Posterior vena cava (tissue), 2 donors: ENCODE measurements at places on chromosomes 7 and 10. TPM values are rescaled to one million over a fixed set of nuclear protein-coding genes. Genes with fewer than 3 reads are reported as not detected.

- no peak for DNase-seq
Observed at GRCh38 chr7:28847681-28848080, 110.4 kb downstream of the TRIL start.

DNA sequence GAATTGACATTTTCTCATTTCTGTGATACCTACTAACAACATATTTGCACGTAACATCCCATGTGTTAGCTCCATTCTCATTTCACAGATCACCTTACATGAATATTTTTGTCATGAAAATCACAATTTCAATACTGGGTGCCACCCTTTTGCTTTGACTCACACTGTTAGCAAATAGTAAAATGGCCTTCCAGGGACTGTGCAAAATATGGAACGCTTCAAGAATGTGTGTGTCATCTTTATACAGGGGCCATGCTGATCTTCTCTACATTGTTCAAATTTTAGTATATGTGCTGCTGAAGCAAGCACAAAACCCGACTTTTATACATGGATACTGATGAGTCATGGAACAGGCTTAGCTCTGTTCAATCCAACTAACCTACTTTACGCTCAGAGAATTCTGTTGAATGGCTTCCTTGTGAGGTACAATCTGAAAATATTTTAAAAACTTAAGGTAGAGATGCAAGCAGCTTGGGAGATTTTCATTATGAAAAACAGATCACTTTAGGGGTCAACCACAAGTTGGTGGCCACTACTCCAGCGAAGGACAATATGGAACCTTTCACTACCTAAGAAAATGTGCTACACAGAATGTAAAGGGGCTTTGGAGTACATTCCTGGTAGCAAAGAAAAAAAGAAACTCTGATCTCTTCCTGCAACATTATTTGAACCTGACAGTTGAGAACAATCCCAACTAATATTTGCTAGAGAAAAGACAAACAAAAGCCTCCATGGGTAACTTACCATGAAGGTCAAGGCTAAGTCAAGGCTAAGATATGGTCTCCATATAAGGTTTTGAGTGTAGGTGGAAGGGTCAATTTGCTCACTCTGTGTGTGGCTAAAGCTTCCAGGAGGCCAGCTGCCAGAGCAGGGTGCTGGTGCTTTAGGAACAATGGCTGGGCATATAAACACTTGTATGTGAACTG, 11.9 kb downstream of the ANKRD26 start:
- no peak for DNase-seq

DNA sequence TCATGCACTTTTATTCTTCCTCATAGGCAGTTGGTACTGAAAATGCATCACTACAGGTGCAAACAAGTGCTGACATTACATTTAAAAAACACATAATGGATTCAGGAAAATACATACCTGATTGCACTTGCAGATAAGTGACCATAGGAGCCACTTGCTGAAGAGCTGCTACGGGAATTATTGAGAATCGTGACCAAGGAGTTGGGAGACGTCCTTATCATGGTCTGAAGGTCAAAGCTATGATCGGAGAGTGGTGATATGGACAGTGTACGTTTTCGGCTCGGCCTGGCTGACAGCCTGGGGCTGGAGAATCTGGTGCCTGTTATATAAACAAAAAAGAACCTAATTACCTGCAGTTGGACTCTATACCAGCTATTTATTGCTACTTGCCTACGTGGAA, 197.1 kb downstream of the GLI3 start:
- no peak for DNase-seq

- DNase-seq = no peak
Observed at GRCh38 chr10:63236113-63236935, 103.2 kb downstream of the NRBF2 start.

DNA sequence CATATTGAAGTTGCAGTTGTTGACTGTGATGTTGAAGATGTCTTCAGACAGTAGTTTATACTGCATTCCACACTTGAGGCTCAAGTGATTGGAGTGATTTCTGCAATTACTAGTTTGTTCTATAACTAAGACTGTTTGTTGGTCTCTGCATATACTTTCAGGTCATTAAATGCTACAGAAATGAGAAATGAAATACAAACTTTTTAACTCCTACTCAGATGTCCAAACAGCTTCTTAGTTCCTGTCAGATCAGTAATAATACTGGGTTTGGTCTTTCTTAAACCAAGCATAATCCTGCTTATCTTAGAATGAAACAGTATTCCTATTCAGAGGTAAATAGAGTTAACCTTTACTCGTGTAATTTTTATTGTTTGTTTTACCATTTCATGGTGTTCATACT, 115.9 kb downstream of the CCNY start:
- no peak for DNase-seq

GRCh38 chr7:122886357-122887081, at the start of gene CADPS2:
Gene CADPS2 (minus strand): TSS chr7:122886460. CDS start chr7:122886337, 123 bp downstream.
- DNase-seq = peak; percentile 94

GRCh38 chr7:118054529-118054928, 129.4 kb upstream of the LSM8 start:
- no peak for DNase-seq

DNA sequence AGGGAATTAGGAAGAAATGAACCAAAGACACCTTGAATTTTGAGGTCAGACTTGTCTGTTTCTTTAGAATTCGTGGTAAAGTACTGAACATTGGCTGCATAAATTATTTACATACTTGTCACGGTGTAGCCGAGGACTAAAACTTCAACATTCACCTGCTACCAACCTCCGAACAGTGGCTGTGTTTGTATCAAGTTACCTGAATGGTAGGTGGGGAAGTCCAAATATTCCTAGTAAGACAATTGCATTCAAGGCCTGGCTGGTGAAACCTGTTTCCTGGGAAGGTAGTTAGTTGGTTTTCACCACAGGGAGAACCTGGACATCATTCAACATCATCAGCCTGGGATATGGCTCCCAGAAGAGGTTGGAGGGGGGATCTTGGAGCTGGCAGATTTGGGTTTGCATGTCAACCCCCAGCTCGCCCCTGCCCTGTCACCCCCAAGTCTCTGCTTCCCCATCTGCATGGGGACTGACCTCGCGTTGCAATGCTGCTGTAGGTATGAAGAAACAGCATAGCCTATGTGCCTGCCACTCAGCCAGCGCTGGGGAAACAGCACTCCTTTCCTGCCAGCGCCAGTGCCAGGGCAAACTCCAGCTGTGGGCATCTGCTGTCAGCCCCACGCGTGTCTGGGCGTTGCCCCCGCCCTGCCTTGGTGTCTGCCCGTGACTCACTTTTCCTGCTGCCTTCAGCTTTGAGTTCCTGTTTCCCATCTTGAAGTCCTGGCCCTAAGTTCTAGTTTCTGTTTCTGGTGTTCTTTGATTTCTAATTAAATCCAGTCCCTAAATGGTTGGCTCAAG, 12.7 kb upstream of the LARP4B start:
- peak; percentile 92 for DNase-seq

DNA sequence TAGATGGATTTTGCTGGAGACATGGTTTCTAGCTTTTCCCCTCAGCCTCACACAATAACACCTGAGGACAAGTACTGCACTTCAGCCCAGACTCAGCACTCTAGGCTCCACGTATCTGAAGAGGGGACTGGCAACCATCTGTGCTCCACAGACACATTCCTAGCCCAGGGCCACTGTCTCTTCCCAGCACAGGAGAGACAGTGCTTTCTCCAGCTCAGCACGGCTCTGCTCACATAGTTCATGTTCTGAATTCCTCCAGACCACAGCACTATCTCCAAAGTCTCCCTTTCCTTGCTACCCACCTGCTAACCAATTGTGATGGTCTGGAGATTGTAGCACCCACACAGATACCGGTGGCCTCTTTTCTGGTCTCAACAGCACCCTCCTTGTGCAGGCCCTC, 114.5 kb downstream of the HTR7 start:
- no peak for DNase-seq

GRCh38 chr10:6497620-6498019, 82.5 kb downstream of the PRKCQ start:
- no peak for DNase-seq

GRCh38 chr10:91150631-91151030, 69.8 kb upstream of the PCGF5 start:
- DNase-seq = no peak

DNA sequence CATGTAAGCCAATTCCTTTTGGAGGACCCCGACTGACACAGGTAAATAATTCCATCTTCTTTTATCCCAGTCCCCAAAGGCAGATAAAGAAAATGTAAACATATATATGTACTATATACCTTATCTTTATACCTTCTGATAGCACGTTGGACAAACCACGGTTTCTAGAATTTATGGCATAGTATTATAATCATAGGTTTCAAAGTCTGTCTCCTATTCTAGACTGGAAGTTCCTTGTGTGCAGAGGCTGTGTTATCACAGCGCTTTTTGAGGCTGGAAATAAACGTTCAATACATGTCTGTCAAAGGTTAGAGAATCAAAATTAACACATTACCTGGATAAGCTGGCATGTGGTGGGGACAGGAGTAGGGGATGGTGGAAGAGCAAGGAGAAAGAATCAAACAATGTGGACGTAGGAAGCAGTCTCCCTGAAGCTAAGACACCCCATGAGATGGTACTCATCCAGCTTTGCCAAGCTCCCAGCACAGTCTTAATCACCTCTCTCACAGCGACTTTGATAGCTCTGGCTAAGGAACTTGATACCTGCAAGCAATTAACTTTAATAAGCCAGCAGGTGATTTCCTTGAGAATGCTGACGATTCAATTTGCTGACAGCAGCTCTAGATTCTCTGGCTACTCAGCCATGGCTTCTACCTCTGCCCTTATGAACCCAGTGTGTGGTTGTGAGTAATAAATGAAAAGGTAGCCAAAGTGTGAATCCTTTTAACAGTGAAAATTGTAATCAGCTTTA, 208.4 kb upstream of the LRRTM3 start:
- no peak for DNase-seq

- DNase-seq = no peak
Observed at GRCh38 chr10:52210161-52210560, 103.9 kb upstream of the DKK1 start.

- DNase-seq = no peak
Observed at GRCh38 chr7:150356265-150356897, 12.2 kb upstream of the REPIN1 start.

GRCh38 chr10:7432884-7433726, 22.3 kb upstream of the SFMBT2 start:
- no peak for DNase-seq

DNA sequence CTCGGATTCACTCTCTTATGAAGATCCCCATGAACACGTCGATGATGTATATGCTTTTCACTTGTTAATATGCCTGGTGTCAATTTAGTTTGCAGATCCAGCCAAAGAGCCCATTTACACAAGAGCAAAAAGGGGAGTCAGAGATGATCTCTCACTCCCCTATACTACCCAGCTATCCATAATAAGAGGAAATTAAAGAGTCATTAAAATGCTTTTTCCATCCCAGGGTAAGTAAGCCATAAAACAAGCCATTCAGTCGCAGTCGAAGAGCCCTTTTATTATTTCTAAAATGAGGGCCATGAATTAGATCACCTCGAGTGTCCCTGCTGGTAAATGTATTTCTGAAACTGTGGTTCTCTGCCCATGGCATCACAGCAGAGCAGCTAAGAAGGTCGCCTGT, 41.2 kb downstream of the CHCHD3 start:
- DNase-seq = no peak

GRCh38 chr7:15084368-15084767, 181.8 kb upstream of the DGKB start:
- DNase-seq = no peak

DNA sequence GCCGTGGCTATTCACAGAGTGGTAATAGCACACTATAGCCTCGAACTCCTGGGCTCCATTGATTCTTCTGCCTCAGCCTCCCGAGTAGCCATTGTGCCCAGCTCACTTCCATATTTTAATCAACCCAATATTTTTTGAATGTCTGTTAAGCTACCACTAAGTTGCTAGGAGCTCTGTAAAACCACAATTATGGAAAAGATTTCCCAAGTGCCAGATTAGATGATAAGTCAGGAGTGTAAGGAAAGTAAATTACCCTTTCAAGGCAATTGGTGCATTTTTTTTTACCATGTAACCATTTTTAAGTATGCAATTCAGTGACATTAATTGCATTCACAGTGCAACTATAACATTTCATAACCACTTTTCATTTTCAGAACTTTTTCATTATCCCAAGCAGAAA, 87.5 kb upstream of the GATAD1 start:
- DNase-seq = no peak

- DNase-seq = no peak
Observed at GRCh38 chr10:24645784-24646183, 77.9 kb downstream of the ARHGAP21 start.

DNA sequence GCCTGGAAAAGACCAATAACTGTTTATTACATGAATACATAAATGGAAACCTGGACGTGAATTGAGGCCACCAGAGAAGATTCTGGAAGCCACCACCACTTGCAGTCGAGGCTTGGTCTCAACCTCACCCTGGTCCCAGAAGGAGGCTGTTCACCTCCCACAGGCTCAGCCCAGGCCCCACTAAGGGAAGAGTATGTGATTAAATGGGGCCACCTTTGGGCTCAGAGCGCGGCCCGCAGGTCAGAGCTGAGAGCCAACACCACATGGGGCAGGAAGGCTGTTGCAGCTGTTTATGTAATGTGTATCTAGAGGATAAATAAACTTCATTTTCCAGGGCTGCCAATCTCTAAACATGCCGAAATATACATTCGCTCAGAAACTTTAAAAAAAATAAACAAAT, 17.6 kb upstream of the FGFR2 start:
- DNase-seq = no peak

GRCh38 chr10:71985542-71986250, 21.5 kb downstream of the CHST3 start:
- DNase-seq = no peak

- no peak for DNase-seq
Observed at GRCh38 chr7:30276203-30276900, 8.0 kb upstream of the ZNRF2 start.

DNA sequence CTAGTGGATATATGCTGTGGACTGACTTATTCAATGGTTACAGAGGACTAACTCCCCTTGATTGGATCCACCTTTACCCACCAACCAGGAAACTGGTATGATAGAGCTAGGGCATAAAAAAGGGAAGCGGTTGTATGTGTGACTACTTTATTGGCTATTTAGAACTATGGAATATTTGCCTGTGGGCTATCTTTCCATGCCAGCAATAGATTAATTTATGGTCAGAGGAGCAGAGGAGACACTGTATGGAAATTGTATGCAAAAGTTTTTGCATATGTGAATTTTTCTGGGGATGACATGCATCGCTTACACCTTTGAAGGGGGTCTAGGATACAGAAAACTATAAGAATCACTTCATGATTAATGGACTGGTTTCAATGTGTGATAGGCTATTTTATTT, 105.7 kb downstream of the LHFPL3 start:
- DNase-seq = no peak

HOXA3 gene
- 9.3 TPM for total RNA-seq

LRRN3 gene
- total RNA-seq = 1.3 TPM

COL26A1 gene
- not detected for total RNA-seq

MYH16 gene
- not detected for total RNA-seq

MCM10 gene
- 0.76 TPM for total RNA-seq

CACNB2 gene
- total RNA-seq = 21.6 TPM

MIOS gene
- total RNA-seq = 21.0 TPM

TLL2 gene
- 0.10 TPM for total RNA-seq

HMX3 gene
- total RNA-seq = not detected

TRIM50 gene
- total RNA-seq = not detected

CLDN3 gene
- total RNA-seq = not detected

EBF3 gene
- 9.1 TPM for total RNA-seq

CUL2 gene
- total RNA-seq = 31.1 TPM

NODAL gene
- not detected for total RNA-seq

NPFFR1 gene
- not detected for total RNA-seq

SPDYE6 gene
- not detected for total RNA-seq

MYPN gene
- total RNA-seq = 2.5 TPM
